ENCODE measurements at places on chromosomes 4 and X.

GRCh38 chr4:148926276-148927260, 484.4 kb upstream of the NR3C2 start:
- DNase-seq: no peak

DNA sequence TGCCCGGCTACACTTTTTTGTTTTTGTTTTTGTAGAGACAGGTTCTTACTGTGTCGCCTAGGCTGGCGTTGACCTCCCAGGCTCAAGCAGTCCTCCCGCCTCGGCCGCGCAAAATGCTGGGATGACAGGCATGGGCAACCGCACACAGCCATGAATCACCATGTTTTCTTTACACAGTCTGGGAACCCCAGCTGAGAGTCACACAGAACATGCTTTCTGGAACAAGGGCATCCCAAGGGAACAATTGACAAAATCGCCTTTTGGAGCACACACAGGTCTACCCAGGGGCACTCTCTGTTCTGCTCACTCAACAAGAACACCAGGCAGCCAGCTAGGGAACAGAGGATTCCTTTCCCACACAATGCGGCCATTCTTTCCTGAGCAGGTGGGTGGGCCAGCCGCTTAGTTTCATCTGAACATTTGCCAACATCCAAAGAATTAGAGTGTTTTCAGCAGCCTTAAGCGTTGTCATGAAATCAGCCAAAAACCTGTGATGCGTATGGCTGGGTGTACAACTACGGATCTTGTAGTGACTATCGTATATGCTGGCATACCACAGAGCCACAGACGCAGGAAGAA, 15.7 kb downstream of the PRKX start:
- peak; percentile 32 for DNase-seq

DNA sequence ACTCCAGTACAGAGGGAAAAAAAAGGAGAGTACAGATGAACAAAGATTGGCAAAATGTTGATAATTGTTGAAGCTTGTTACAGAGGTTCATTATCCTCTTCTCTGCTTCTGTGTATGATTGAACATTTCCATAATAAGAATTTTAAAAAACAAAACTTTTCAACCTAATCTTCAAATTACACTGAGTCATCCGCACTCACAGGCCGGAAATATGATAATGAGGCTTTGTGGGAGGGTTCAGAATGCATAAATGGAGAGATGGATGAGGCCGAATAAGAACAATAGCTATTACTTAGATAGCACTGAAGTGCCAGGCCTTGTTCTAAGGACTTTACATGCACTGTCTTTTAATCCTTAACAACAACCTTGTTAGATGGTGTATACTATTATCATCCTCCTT, 4.6 kb upstream of the ERCC6L start:
- DNase-seq: no peak

DNA sequence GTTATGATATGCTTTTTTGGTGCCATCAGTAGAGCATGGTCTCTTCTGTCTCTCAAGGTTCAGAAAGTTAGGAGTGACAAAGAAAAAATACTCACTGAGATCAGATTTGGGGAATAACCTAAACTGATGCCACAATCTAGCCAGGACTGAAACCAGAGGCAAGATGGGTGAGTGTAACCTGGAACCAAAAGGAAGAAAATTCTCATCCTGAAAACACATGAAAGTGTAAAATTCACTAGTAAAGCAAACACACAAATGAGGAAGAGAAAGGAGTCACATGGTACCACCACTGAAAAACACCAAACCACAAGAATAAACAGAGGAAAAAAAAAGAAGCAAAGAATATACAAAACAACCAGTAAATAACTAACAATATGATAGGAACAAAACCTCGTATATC, 96.4 kb downstream of the ANXA10 start:
- DNase-seq: no peak

DNA sequence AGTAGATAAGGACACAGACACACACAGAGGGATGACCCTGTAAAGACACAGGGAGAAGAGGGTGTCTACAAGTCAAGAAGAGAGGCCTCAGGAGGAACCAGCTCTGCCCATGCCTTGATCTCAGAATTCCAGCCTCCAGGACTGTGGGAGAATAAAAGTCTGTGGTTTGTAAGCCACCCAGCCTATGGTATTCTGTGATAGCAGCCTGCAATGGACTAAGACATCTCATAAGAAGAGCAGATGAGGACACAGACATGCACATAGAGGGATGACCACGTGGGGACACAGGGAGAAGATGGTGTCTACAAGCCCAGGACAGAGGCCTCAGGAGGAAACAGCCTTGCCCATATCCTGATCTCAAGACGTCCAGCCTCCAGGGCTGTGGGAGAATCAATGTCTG, 9.4 kb downstream of the XG start:
- no peak for DNase-seq

- no peak for DNase-seq
Observed at GRCh38 chrX:155983326-155983725, 14.2 kb upstream of the IL9R start.

GRCh38 chr4:40333921-40334352, 1.2 kb upstream of the CHRNA9 start:
- DNase-seq: no peak

Data from gastrocnemius medialis (tissue), 4 donors.